ENCODE measurements at places on chromosomes 7 and 10.

DNA sequence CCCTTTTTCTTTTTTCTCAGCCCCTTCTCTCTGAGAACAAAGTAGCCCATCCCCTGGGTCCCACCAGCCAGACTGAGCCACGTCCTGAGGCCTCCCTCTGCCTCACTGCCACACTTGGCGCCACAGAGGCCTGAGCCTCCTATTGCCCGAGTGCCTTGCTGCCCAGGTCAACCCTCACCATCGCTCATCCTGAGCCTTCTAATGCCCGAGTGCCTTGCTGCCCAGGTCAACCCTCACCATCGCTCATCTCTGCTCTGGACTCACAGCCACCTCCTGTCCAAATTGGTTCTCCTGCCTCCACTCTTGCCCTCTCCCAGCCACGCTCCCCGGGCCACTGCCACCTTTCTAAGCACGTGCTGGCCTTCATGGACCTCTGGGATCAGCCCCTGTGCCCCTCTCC lies 53.2 kb upstream of the SMNDC1 start:
- DNase-seq, result no peak

DNA sequence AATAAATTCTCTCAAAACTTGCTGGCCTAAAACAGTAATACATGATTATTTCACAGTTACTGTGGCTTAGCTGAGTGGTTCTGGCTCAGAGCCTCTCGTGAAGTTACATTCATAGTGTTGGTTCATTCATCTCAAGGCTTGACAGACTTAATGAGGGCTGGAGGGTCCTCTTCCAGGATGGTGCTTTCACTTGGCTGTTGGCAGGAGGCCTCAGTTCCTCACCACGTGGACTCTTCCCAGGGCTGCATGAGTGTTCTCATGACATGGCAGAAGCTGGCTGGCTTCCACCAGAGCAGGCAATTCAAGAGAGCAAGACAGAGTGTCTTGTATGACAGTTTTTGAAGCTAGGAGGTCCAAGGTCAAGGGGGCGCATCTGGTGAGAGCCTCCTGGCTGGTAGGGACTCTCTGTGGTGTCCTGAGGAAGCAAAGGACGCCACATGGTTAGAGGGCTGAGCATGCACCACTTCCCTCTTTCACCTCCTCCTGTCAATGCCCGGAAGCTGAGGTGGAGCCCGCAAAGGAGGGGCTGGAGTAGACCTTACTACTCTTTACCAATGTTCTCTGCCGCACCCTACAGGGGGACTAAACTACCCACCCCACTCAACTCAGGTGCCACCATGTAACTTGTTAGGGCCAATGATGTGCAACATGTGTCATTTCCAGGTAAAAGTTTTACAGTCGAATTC lies 58.2 kb upstream of the YAE1 start:
- DNase-seq, result no peak

DNA sequence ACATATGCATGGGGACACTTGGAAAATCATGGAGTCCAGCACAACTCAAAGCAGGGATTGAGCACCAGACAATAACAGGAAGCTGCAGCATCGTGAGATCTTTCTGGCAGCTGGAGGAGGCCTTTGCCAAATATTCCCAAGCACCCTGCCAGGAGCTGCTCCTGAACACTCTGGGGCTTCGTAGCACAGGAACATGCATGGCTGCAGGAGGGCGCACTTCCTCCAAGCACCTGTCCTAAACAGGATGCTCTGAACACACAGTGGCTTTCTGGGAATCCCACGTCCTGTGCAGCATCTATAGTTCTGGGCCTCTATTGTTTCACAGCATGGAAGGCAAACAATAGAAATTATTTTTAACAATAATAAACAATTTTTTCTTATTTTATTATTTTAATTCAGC lies 4.1 kb downstream of the ABLIM1 start:
- DNase-seq, result no peak

GRCh38 chr7:730501-731439 lies 3.7 kb upstream of the PRKAR1B start:
- no peak for DNase-seq

DNA sequence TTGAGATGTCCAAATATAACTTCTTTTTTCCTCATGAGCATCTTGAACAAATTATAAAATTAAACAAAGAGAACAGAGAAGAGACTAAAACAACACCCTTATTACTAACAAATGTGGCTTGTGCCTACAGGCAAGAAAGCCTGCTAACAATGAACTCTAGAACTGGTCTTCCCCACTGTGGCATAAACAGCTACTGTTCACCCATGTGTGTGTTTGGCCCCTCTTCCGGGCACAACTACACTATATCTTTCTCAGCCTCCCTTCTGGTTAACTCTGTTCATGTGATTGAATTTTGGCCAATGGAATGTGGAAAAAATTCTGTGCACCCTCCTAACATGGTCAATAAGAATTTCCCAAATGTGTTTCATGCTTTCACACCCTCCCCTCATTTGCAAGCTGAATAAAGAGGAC lies 117.0 kb downstream of the KBTBD2 start:
- no peak for DNase-seq

- no peak for DNase-seq
Measured at GRCh38 chr7:31043051-31043471, 9.0 kb upstream of the ADCYAP1R1 start.

GRCh38 chr10:48945441-48946130 lies 5.9 kb upstream of the LRRC18 start:
- no peak for DNase-seq

GRCh38 chr10:64463406-64463805 lies 942.2 kb downstream of the REEP3 start:
- DNase-seq, result no peak

DNA sequence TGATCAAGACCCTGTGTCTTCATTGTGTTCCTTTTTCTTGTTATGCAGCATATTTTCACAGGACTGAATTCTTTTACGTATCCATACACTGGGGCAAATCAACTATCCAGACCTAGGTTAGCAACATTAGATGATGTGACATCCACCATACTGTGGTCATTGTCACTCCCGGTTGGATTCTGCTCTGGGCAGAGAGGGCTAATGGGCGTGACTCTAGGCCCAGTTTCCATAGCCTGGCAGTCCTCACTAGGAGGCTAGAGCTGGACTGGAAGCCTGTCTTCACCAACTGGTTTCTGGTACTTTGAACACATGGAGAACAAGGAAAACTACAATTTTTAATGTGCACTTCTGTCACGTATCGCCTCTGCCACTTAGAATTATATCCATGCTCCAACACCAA lies 25.2 kb downstream of the AKR1E2 start:
- DNase-seq, result no peak

GRCh38 chr10:90960355-90960814 lies 39.5 kb upstream of the ANKRD1 start:
- no peak for DNase-seq

DNA sequence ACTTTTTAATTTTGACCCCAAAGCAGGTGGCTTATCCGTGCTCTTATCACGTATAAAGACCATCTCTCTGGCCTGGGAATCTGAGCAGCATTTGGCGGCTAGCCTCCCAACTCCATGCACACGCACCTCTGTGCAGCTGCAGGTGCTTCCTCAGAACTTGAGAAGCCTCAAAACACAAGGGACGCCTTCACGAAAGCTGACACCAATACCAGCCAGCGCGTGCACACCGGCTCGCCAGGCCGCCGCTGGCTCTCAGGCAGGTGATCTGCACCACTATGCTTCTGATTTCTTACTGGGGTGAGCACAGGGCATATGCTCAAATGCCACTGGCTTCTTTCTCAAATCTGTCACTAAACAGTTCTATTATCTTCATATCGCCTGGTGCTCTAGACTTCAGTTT lies 145.0 kb downstream of the PARD3 start:
- DNase-seq, result no peak

DNA sequence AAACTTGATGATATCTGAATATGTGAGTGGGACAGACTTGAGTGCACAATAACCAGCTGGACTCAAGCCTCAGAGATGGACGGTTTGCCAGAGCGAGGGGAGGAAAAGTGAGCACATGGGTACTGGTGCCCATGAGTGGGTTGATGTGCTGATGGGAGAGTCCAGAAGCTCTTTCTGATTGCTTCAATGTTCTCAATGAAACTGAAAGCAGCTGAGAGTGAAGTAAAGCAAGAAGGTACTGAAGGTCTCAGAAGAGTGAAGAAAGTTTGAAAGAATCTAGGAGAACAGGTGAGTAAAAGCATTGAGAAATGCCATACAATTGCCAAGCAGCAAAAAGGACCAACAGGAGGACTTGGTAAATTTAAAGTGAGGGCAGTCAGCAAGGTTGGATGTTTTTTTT lies 28.6 kb downstream of the CTTNBP2 start:
- DNase-seq, result no peak

GRCh38 chr10:71197955-71198354 lies 14.4 kb upstream of the UNC5B start:
- no peak for DNase-seq

DNA sequence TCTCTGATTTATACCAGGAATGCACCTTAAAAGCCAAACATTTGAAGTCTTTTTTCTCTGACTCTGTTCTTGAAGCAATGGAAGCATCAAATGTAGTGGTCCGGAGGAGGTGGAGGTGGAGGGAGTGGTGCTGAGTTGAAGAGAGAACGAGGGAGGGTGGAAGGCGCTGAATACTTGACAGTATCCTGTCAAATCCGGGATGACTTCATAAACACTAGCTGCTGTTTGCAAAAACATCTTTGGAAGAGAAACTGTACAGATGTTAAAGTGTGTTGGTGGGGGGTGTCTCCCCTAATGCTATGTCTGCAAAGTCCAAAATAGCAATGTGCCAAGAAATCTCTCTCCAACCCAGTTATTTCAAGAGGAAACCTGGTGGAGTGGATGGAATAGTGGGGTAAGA lies 328.5 kb upstream of the AUTS2 start:
- DNase-seq, result no peak

DNA sequence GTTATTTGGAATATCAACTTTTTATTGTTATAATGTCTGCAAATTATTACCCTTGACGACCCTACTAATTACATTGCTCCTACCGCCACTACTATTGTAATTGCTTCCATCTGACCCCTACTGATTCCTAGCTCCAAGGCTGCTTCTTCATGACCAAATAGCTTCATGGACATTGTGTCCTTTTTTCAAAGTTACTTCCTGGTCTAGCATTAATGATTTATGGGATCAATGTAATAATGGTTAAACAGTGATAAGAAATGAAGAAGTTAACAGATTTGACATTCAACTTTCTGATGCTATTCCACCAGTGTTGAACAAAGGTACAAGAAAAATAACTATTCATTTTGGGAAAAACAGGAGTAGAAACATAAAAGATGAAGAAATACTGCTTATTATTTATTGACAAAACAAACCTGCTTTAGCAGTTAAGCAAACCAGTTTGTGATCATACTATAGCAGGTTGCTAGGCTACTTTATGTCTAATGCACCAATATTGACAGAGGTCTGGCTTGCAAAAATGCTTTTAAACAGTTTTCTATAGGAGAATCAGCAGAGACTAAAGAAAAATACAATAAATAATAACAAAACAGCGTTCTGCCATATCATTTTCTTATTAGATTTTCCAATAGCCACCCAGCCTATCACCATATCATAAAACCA lies 125.8 kb downstream of the PCLO start:
- no peak for DNase-seq

DNA sequence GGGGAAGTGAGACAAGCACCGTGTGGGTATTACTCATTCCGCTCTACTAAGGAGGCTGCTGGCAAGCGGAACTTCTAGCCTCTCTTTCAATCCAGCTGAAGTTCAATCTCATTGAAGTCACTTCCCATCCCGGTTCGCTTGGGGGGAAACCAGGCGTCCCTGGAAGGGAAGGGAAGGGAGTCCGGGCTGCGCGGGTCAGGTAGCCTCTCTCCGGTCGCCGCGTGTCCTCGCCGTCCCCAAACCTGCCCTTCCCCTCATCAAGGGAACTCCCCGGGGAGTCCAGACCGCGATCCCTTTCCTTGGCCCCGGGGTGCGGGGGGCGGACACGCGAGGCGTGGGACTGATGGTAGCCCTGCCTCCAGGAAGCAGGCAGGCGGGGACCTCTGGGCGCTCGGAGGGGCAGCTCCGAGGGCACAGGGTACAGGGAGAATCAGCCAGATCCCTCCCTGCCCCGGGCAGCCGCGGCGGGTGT lies 598 bp upstream of the ZEB1 start:
- peak; percentile 52 for DNase-seq

- no peak for DNase-seq
Measured at GRCh38 chr7:42233171-42233570, 3.8 kb downstream of the GLI3 start.

- DNase-seq, result no peak
Measured at GRCh38 chr7:71112436-71112835, 19.5 kb upstream of the GALNT17 start.

DNA sequence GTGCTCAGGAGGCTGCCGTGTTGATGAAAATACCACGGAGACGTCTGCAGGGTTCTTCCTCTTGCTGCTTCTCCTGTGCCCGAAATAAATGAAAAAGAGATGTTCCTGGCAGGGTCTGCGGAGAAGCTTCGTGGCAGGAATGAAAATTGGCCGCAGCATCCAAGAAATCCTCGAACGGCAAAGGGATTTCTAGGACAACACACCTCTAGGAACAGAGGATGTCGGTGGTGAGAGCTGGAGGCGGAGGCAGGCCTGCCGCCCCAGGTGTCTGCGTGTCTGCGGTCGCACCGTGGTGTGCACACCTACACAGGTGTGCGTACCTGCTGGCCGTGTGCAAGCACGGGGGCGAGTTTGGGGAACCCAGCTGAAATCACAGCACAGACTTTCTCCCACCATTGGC lies 43.4 kb downstream of the TMEM130 start:
- no peak for DNase-seq

DNA sequence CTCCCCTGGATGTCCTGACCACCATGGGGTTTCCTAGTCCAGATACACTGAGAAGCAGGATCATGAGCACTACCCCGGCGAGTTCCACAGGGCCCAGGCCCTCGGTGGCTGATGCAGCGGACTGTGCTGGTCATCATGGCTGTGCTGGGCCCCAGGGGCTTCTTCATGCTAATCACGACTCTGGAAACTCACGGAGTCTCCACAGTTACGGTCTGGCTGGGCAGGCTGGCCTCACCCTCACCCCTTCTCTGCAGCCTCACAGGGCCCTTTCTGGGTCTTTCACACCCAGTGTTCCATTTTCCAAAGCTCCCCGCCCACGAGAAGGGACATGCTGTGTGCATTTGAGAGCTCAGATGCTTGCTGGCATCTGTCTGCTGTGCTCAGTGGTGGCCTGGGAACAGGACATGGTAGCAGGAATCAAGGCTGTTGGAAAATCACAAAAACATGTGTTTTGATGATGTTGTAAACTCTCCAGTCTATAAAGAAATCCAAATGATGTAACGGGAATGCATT lies 119.0 kb downstream of the PTPN20 start:
- no peak for DNase-seq

DNA sequence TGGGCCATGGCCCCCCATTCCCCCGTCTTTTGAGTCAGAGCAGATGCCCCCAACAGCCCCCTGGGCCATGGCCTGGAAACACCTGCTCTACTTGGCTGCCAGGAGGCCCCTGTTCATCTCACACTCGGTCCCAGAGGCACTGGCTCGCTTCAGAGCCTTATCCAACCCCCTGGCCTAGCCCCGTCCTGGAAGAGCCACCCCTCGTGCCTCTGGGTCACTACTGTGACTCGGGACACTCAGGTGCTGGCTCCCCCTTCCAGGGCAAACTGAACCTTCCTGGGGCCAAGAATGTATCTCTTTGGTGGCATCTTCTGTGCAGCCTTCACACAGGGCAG lies 7.0 kb downstream of the POLR2J start:
- DNase-seq, result no peak
